ENCODE measurements at places on chromosomes 6 and 20. TPM values are rescaled to one million over a fixed set of nuclear protein-coding genes. Genes with fewer than 3 reads are reported as not detected.

- peaks cover 38% of the 10 kb centered on the region for H3K4me1 ChIP-seq
- no peaks in the 10 kb centered on the region for H3K36me3 ChIP-seq
- H3K27me3 ChIP-seq, result peaks cover 7% of the 10 kb centered on the region
- H3K27ac ChIP-seq, result no peak overlapping the region
- no peak for DNase-seq
- no peak overlapping the region for H3K4me3 ChIP-seq
These were observed 2.9 kb downstream of the C6orf141 start for GRCh38 chr6:49553384-49553783.

DNA sequence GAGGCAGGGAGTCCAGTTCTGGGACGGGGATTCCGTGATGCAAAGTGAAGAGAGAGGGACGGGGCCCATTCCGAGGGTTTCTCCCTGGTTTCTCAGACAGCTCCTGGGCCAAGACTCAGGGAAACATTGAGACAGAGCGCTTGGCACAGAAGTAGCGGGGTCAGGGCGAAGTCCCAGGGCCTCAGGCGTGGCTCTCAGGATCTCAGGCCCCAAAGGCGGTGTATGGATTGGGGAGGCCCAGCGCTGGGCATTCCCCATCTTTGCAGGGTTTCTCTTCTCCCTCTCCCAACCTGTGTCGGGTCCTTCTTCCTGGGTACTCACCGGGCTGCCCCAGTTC lies 35.9 kb upstream of the HLA-G start:
- no peaks in the 10 kb centered on the region for H3K36me3 ChIP-seq
- H3K27ac ChIP-seq, result no peak overlapping the region

GRCh38 chr20:62872184-62872847 lies 10.7 kb upstream of the TCFL5 start:
- no peak overlapping the region for H3K4me3 ChIP-seq
- H3K4me1 ChIP-seq, result peaks cover 19% of the 10 kb centered on the region
- H3K27me3 ChIP-seq, result no peaks in the 10 kb centered on the region
- no peaks in the 10 kb centered on the region for H3K36me3 ChIP-seq

DNA sequence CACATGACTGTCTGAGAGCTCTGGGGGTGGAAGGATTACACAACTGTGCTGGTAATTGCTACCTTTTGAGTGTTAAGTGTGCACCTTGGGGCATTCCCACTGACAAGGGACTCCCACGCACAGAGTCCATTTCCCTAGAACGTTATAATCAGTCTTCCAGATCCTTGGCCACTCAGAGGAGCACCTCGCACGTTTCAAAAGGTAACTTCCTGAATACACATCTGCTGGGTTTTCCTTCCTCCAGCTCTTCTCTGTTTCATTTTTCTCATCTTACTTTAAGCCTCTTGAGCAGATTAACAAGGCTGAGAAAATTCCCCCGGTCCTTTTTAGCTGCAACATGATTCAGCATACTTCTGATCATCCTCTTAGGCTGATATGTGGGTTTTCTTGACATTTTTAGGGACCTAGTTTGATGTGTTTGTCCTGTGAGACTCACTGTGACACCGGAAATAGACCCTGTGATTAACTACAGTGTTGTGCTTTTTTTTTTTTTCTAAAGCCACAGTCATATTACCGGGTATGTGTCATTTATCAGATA lies 98.4 kb upstream of the DUSP22 start:
- no peak overlapping the region for H3K4me3 ChIP-seq
- no peak overlapping the region for H3K27ac ChIP-seq
- peak; percentile 12 for DNase-seq
- H3K27me3 ChIP-seq, result no peaks in the 10 kb centered on the region
- H3K4me1 ChIP-seq, result peaks cover 9% of the 10 kb centered on the region

DNA sequence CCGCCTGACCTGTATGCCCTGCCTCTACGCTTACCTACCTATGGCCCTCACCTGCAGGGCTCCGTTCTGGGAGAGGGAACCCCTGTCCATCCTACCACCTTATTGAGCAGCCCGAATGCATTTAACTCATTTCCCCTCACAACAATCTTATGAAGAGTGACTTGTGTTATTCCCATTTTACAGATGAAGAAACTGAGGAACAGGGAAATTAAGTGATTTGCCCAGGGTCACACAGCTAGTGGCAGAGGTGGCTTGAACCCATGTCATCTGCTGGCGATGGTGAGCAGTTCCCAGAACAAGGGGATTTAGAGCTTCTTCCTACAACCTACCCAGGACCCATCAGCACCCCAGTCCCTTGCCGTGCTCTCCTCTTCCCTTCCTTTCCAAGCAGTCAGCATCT lies 42.3 kb upstream of the LRFN2 start:
- peaks cover 20% of the 10 kb centered on the region for H3K27me3 ChIP-seq
- no peaks in the 10 kb centered on the region for H3K36me3 ChIP-seq
- no peak for DNase-seq
- H3K27ac ChIP-seq, result no peak overlapping the region
- H3K4me3 ChIP-seq, result no peak overlapping the region

DNA sequence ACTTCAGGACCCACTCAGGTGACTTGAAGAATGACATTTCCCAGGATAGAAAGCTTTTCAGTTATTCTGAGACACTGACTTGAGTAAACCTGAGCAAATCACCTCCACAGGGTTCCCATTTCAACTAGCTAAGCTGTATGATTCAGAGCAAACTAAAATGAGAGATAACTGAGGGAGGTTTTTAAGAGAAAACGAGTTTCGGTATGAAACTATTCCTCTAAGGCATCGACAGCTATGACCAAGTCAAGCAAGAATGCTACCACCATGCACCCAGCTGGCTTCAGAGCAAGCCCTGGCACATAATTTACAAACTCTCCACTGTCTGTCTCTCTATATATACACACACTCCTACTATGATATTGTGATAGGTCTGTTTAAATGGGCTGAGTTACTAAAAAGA lies 75.4 kb downstream of the PERP start:
- H3K4me3 ChIP-seq, result no peak overlapping the region
- no peaks in the 10 kb centered on the region for H3K27me3 ChIP-seq
- no peaks in the 10 kb centered on the region for H3K36me3 ChIP-seq
- no peak for DNase-seq
- peaks cover 47% of the 10 kb centered on the region for H3K4me1 ChIP-seq
- H3K27ac ChIP-seq, result peak overlapping the region; percentile 86

DNA sequence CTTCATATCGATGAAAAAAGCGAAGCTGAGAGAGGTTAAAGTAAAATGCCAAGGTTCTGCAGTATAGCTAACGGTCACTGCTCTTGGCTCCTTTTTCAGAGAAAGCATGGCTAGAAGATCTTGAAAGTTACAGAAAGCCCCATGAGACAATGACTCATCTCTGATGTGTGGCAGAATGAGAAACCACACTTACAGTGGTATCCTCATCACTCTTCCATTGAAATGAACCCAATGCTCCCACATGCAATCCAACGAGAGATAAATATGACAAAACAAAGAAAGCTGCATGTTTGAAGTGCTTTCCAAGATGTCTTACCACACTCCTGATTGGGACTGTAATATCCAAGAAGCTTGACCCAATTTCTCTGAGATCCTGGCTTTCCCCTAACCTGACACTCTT lies 694.9 kb downstream of the PRKN start:
- no peaks in the 10 kb centered on the region for H3K36me3 ChIP-seq
- no peaks in the 10 kb centered on the region for H3K27me3 ChIP-seq
- no peaks in the 10 kb centered on the region for H3K4me1 ChIP-seq
- no peak overlapping the region for H3K4me3 ChIP-seq
- no peak overlapping the region for H3K27ac ChIP-seq

DNA sequence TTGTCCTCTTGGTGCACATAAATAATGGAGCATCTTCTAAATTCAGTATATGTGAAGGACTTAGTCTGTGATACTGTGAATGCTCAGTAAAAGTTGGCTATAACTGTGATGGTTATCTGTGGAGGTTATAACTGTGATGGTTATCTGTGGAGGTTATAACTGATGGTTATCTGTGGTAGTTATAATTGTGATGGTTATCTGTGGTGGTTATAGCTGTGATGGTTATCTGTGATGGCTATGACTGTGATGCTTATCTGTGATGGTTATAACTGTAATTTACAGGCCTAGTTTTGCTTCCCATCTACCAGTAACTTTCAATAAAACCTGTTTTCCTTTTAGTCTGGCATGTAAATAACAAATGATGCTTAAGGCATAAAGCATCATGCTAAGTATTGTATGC lies 16.5 kb downstream of the PTK7 start:
- no peaks in the 10 kb centered on the region for H3K36me3 ChIP-seq
- no peak for DNase-seq
- no peak overlapping the region for H3K27ac ChIP-seq

DNA sequence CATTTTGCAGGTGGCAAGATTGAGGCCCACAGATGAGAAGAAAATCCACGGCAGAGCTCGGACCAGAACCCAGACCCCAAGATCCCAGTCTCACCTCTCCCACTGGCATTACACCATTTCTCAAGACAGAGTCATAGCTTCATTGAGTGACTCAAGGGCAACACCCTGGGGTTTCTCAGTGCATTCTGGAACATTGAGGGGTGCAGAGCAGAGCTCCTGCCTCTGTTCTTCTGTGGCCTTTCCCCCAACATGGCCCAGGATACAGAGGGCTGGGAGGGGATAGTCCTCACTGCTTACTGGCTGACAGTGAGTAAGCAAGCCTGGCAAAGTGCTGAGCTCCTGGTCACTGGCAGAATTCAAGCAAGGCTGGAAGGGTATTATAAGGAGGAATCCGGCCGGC lies 74.0 kb downstream of the MDGA1 start:
- H3K4me3 ChIP-seq, result no peak overlapping the region
- no peak for DNase-seq
- peaks cover 50% of the 10 kb centered on the region for H3K27me3 ChIP-seq
- H3K27ac ChIP-seq, result no peak overlapping the region

DNA sequence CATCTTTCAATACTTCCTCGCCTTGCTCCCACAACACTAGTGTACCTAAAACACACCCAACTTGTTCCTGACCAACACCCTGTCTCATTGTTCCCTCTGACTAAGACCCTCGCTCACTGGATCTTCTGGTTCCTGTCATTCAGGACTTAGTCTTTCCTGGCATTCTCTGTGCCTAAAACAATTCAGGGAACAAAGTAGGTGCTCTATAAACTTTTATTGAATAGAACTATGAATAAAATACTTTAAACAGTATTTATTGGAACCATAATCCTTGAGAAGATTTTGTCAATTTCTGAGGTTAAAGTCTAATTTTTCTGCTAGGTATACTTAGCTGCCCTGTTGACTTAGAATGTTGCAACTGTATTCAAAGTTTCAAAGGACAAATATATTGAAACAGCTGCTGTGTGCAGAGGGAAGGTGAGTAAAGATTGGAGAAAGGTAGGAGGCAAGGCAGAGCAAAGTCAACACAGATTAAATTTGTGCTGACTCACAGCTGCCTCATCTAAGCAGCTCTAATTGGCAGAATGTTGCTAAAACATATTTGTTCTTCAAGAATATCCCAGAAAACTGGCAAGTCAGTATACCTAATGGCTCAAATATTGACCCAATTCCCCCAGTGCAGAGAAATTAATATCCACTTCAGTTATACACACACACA lies 37.6 kb downstream of the GSTA2 start:
- no peak overlapping the region for H3K4me3 ChIP-seq
- no peak for DNase-seq
- H3K4me1 ChIP-seq, result peaks cover 6% of the 10 kb centered on the region
- no peak overlapping the region for H3K27ac ChIP-seq
- H3K27me3 ChIP-seq, result no peaks in the 10 kb centered on the region
- H3K36me3 ChIP-seq, result no peaks in the 10 kb centered on the region

DNA sequence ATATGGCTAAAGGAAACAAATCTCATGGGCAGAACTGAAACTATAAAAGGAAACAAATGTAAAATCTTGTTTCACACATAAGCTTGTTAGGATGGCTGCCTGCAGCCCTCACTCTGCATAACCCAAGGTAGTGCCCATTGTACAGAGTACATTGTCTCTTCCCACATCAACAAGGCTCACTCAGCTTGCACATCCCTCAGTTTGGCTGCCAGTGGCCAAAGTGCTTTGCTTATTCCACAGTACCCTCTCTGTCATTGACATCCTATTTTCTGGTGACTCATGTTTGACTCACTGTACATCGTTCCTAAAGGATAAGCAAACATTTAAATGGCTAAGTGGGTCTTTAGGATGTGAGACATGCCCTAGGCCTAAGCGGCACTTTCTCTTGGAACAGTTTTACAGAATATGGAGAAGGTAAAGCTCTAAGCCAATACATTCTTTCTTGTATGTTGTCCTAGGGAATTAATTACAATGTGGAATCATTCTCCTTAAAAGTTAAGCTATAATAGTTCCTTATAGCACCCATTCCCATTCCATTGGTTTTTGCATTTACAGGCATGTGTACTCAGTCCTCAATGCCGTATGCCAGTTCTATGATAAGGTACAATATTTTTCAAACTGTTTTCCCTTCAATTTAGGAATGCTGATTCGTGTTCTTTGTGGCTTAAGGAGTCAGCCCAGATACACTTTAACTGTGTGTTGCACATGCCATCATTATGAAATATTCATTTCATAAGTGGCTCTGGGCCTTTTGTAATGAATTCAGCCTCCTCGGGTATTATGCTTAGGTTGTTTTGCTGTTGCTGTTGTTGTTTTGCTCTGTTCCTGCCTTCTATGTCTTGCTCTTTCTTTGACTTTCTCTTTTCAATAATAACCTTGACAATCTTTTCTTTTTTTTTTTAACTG lies 5.5 kb downstream of the ANKEF1 start:
- no peaks in the 10 kb centered on the region for H3K36me3 ChIP-seq
- H3K4me1 ChIP-seq, result peaks cover 5% of the 10 kb centered on the region
- DNase-seq, result no peak
- no peak overlapping the region for H3K4me3 ChIP-seq
- H3K27me3 ChIP-seq, result no peaks in the 10 kb centered on the region

GRCh38 chr6:27558028-27558724 lies 85.3 kb upstream of the ZNF184 start:
- H3K27ac ChIP-seq, result no peak overlapping the region
- no peak overlapping the region for H3K4me3 ChIP-seq
- DNase-seq, result no peak

DNA sequence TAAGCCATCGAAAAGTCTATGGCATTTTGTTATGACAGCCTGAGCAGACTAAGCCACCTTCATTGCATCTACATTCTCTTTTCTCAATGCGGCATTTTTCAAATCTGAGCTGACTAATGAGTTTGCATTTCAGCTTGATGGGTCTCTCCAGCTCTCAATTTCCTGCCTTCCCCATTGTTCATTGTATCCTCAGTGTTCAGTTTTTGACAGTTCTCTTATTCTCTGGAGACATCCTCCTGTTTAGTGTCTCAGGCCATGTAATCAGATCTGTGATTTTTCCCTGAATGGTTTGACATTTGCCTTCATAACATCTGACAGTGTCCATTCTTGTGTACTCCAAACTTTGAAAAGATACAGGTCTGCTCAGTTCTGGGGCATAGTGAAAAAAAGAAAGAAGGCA lies 27.9 kb upstream of the MCM3 start:
- no peaks in the 10 kb centered on the region for H3K27me3 ChIP-seq
- no peak overlapping the region for H3K27ac ChIP-seq
- H3K4me1 ChIP-seq, result peaks cover 3% of the 10 kb centered on the region
- H3K36me3 ChIP-seq, result no peaks in the 10 kb centered on the region
- no peak for DNase-seq

The CGA gene
- total RNA-seq, result 5.7 TPM

The HSPA12B gene
- 1.9 TPM for total RNA-seq

The CD24 gene
- 27.2 TPM for total RNA-seq

The IMPG1 gene
- total RNA-seq, result not detected

All from suprapubic skin (tissue), 4 donors.